ENCODE measurements at places on chromosomes 4 and X.

- DNase-seq, result no peak
Observed at GRCh38 chr4:11801466-11802446, 373.1 kb upstream of the HS3ST1 start.

GRCh38 chr4:7803992-7804755 is 135.5 kb downstream of the AFAP1 start:
- DNase-seq, result peak; percentile 78

- DNase-seq, result peak; percentile 41
Observed at GRCh38 chr4:184649971-184650855, 675 bp downstream of the PRIMPOL start.

DNA sequence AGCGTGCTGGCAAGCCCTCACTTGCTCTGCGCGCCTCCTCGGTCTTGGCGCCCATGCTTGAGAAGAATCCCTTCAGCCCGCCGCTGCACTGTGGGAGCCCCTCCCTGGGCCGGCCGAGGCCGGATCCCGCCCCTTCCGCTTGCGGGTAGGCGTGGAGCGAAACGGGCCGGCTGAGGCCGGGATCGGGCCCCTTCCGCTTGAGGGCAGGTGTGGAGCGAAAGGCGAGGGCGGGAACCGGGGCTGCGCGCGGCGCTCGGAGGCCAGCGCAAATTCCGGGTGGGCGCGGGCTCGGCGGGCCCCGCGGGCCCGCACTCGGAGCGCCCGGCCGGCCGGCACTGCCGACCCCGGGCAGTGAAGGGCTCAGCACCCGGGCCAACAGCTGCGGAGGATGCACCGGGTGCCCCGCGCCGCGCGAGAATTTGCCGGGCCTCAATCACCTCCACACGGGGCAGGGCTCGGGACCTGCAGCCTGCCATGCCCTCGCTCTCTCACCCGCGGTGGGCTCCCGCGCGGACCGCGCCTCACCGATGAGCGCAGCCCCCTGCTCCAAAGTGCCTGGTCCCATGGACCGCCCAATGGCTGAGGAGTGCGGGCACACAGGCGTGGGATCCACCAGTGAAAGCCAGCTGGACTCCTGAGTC is 58.1 kb upstream of the GBA3 start:
- DNase-seq, result no peak

GRCh38 chr4:142293536-142293935 is 552.6 kb downstream of the INPP4B start:
- no peak for DNase-seq

All from fibroblast of skin of right biceps (primary cell).